A549 treated with Mapracorat at 1 μM for 4 hours (cell line): ENCODE measurements at places on chromosomes 12 and 14. TPM values are rescaled to one million over a fixed set of nuclear protein-coding genes. Genes with fewer than 3 reads are reported as not detected.

Gene GPR84
- total RNA-seq = 0.09 to 0.15 TPM in 2 of 5 replicates, not detected in the others

Gene COA8
- total RNA-seq = 47.7 to 57.7 TPM (median 56.0 TPM) in 5 replicates

Gene OR4K2
- total RNA-seq = not detected in 5 replicates

Gene ADAM20
- total RNA-seq = not detected in 5 replicates

Gene ZNF84
- total RNA-seq = 10.0 to 14.9 TPM (median 12.7 TPM) in 5 replicates

Gene OTX2
- not detected in 5 replicates for total RNA-seq
